ENCODE measurements at places on chromosomes 7 and 10.

GRCh38 chr7:120955577-120956149 is 5.1 kb downstream of the ING3 start:
- peaks cover 24% of the 10 kb centered on the region for H3K36me3 ChIP-seq
- DNase-seq: no peak
- peaks cover 12% of the 10 kb centered on the region for H3K4me1 ChIP-seq
- H3K4me3 ChIP-seq: no peak overlapping the region
- H3K27ac ChIP-seq: no peak overlapping the region
- no peaks in the 10 kb centered on the region for H3K27me3 ChIP-seq

DNA sequence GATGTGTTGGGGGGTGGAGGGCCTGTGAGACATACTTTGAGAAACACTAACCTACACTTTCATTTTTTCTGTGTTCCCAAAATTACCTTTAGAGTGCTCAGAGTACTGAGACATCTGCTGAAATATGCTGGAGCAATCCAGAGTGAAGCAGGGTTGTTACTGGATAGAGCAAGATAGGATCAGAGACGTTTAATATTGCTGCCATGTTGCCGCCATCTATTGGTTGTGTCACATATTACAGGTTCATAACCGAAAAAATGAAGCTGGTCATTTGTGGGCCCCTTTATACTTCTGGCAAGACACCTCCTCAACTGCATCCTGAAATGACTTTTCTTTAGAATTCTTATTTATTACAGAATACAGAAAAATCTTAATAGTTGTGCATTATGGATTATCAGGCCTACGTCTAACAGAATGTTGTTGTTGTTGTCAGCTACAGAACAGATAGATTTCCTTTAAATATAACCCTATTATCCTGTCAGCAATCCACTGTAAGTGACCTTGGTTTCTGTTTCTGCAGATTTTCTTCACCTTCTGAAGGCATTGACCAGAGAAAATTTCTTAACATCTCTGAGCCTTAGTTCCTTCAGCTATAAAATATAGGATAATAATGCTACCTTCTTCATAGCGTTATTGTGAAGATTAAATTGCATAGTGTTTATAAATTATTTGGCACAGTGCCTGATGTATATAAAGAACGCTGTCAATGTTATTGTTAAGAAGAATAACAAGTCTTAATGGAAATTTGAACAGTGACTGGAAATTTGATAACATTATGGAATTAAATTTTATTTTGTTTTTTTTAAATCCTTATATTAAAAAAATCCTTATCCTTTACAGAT is 16.2 kb upstream of the DLD start:
- DNase-seq: no peak
- no peaks in the 10 kb centered on the region for H3K4me1 ChIP-seq
- no peaks in the 10 kb centered on the region for H3K36me3 ChIP-seq

DNA sequence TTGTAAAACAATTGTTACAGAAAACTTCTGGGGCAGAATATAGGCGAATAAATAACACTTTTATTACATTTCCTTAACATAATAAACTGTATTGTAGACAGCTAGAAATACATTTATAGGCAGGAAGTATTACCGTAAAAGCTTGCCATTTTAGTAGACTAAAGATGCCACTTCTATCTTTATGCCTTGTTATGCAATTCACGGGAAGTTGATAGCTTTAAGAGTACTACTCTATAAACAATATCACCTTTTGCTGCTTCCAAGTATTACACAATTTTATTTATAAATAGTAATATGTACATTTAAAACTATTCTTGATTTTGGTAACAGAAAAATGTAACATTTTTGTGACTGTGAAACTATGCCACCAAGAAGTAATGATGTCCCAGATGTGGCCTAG is 37.9 kb downstream of the PALS2 start:
- H3K27ac ChIP-seq: no peak overlapping the region
- H3K27me3 ChIP-seq: no peaks in the 10 kb centered on the region

- H3K27me3 ChIP-seq: no peaks in the 10 kb centered on the region
- H3K4me3 ChIP-seq: peak overlapping the region; percentile 88
- H3K36me3 ChIP-seq: peaks cover 19% of the 10 kb centered on the region
Measured at GRCh38 chr10:43395571-43396060, 13.4 kb downstream of the HNRNPF start.

GRCh38 chr7:120988591-120989256 is at the start of gene CPED1:
Gene CPED1 (plus strand): TSS chr7:120988711. CDS start chr7:120989622, 911 bp downstream.
- DNase-seq: peak; percentile 54
- H3K36me3 ChIP-seq: no peaks in the 10 kb centered on the region
- peak within 1 kb of the TSS; percentile 78 for H3K4me3 ChIP-seq
- H3K4me1 ChIP-seq: peaks cover 48% of the 10 kb centered on the region
- H3K27ac ChIP-seq: peak within 1 kb of the TSS; percentile 91

DNA sequence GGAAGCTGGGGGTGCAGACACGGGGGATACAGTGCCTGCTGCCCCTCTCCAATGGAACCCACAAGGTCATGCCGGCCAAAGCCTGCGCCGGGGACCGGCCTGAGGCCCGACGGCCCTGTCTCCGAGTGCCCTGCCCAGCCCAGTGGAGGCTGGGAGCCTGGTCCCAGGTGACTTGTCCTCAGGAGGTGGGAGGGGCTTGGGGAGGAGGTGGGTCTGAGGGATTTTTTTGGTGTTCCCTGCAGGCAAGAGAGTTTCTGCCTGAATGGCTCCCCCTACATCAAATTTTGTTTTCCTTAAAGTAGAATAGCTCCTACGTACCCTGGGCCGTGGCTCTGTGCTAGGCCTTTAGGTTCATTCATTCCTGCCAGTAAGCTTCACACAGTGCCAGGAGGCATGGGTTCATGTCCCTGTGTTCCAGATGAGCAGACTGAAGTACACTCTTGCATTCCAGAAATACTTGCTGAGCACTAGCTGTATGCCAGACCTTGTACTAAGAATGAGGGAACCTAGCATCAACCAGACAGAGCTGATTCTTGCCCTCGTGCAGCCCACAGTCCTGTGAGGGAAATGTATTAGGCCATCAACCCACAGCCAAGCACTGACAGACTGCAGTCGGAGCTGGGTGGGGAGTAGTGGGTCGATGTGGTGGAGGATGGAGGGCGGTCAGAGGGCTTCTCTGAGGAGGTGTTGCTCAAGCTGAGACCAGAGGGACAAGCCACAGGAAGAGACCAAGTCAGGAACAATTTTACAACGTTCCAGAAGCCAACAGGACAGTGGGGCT is 31.1 kb downstream of the TBATA start:
- peaks cover 14% of the 10 kb centered on the region for H3K4me1 ChIP-seq
- H3K27me3 ChIP-seq: no peaks in the 10 kb centered on the region
- no peak overlapping the region for H3K4me3 ChIP-seq

- no peaks in the 10 kb centered on the region for H3K27me3 ChIP-seq
- no peaks in the 10 kb centered on the region for H3K36me3 ChIP-seq
- H3K4me1 ChIP-seq: peaks cover 24% of the 10 kb centered on the region
Measured at GRCh38 chr7:38934051-38934450, 25.1 kb upstream of the VPS41 start.

GRCh38 chr7:100874577-100875355 is at the start of gene SRRT:
Gene SRRT (plus strand): TSS chr7:100875103. CDS start chr7:100875591, 488 bp downstream.
- H3K4me1 ChIP-seq: peaks cover 42% of the 10 kb centered on the region
- peaks cover 30% of the 10 kb centered on the region for H3K36me3 ChIP-seq
- peak within 1 kb of the TSS; percentile 99 for H3K4me3 ChIP-seq
- H3K27ac ChIP-seq: peak within 1 kb of the TSS; percentile 99
- DNase-seq: peak; percentile 96

- no peaks in the 10 kb centered on the region for H3K36me3 ChIP-seq
- DNase-seq: peak; percentile 60
- no peak overlapping the region for H3K27ac ChIP-seq
- H3K4me3 ChIP-seq: no peak overlapping the region
- H3K27me3 ChIP-seq: no peaks in the 10 kb centered on the region
Measured at GRCh38 chr10:86688398-86688921, 20.1 kb downstream of the LDB3 start.

GRCh38 chr7:33893377-33893776 is 12.0 kb upstream of the BMPER start:
- no peaks in the 10 kb centered on the region for H3K36me3 ChIP-seq

- H3K4me1 ChIP-seq: peaks cover 8% of the 10 kb centered on the region
- H3K27me3 ChIP-seq: no peaks in the 10 kb centered on the region
- peaks cover 9% of the 10 kb centered on the region for H3K36me3 ChIP-seq
- no peak overlapping the region for H3K4me3 ChIP-seq
Measured at GRCh38 chr7:100469227-100470044, 5.4 kb upstream of the SPACDR start.

- DNase-seq: no peak
- peaks cover 2% of the 10 kb centered on the region for H3K27me3 ChIP-seq
- H3K4me3 ChIP-seq: no peak overlapping the region
- no peaks in the 10 kb centered on the region for H3K36me3 ChIP-seq
- peaks cover under 1% of the 10 kb centered on the region for H3K4me1 ChIP-seq
Measured at GRCh38 chr10:23412223-23412622, 26.7 kb upstream of the OTUD1 start.

- no peak overlapping the region for H3K4me3 ChIP-seq
- H3K36me3 ChIP-seq: peaks cover 55% of the 10 kb centered on the region
- H3K27ac ChIP-seq: no peak overlapping the region
- no peak for DNase-seq
Measured at GRCh38 chr7:135192914-135193536, 18.3 kb downstream of the WDR91 start.

DNA sequence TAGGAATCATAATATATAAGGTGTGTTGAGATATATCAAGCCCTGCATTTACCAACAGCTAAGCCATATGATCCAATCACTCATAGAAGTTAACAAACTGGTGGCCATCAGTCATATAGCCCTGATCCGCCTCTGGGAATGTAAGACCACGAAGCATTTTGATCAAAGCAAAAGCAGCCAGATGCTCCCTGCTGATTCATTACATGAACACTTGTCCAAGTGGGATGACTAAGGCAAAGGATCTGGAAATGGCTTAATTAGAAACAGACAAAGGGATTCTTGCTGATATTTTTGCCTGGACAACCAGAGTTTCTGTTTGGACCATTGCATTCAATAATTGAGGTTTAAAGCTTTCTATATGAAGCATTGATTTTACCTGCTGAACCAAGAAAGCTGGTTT is 535.5 kb downstream of the GPAM start:
- H3K27ac ChIP-seq: no peak overlapping the region
- H3K4me3 ChIP-seq: no peak overlapping the region
- H3K27me3 ChIP-seq: peaks cover 2% of the 10 kb centered on the region
- no peaks in the 10 kb centered on the region for H3K36me3 ChIP-seq
- DNase-seq: no peak
- H3K4me1 ChIP-seq: no peaks in the 10 kb centered on the region
